ENCODE measurements at places on chromosomes 5 and 9.

- DNase-seq = no peak
Observed at GRCh38 chr5:157718519-157718918, 12.7 kb upstream of the THG1L start.

- no peak for DNase-seq
Observed at GRCh38 chr5:151002250-151002649, 18.1 kb upstream of the GPX3 start.

GRCh38 chr9:19665146-19665863 lies 123.5 kb downstream of the SLC24A2 start:
- no peak for DNase-seq

- DNase-seq = no peak
Observed at GRCh38 chr9:109904666-109905065, 124.7 kb downstream of the PALM2AKAP2 start.

DNA sequence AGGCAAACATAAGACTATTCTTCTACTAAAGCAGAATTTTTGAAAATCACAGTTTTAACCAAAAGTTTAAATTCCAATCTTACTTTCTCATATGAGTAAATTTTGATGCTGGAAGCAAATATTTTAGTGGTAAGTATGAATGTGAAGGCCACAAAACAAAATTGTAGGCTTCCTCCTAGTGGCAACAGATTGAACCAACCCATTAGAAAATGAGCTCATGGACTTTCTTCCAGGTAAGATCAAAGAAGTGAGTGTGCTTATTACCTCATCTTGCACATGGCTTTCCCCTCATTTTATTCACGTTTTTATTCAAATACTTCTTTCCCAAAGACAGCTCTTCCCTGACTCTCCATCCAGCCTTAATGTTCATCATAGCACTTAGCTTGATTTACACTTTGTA lies 16.5 kb upstream of the RLN2 start:
- no peak for DNase-seq

DNA sequence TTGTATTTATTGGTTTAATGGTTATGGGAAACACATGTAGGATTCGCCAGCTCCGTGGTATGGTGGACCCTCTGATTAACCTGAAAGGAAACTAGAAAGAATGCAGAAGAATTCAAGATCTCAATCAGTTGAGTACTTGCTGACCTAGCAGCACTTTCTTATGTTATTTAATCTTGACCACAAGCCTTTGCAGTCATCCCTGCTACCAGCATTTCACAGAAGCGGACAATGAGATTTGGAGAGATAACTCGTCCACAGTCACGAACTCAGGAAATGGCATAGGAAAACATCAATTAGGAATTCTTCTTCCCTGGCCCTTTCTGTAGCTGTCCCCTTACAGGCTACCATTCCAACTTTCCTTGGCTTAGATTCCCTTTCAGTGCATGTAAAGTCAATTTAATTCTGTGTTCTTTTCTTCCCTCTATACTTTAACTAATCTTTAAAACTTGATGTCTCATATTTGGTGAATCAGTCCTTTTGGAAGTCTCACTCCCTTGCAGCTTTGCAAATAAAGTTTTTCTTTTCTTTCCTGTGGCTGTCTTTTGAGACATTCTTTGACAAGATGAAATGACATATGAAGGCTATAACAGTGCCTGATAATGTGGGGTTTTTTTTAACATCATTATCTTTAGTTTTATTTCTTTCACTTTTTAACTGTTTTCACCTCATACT lies 1.3 kb upstream of the SLC44A1 start:
- DNase-seq = no peak

GRCh38 chr9:4144869-4145268 lies 155.0 kb downstream of the GLIS3 start:
- no peak for DNase-seq

DNA sequence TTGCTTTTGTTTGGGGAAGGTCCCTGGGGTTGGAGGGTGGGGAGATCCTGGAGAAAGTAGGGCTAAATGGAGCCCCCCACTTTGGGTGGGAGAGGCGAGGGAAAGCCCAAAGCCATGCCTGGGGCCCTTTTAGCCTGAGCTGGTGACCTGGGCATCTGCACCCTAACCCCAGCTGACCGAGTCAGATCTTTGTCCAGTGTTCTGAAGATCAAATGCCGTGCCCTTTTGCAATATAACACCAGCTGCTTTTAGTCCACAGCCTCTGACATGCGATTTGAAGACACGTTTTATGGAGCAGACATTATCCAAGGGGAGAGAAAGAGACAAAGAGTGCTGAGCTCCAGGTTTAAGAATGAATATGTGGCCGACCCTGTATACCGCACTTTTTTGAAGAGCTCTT lies 416.5 kb downstream of the KDM4C start:
- DNase-seq = no peak

GRCh38 chr5:179816796-179817469 lies 3.8 kb upstream of the SQSTM1 start:
- no peak for DNase-seq

GRCh38 chr5:73822278-73822988 lies 196.4 kb downstream of the ARHGEF28 start:
- no peak for DNase-seq

- DNase-seq = no peak
Observed at GRCh38 chr5:177301503-177302165, 1.9 kb downstream of the RAB24 start.

DNA sequence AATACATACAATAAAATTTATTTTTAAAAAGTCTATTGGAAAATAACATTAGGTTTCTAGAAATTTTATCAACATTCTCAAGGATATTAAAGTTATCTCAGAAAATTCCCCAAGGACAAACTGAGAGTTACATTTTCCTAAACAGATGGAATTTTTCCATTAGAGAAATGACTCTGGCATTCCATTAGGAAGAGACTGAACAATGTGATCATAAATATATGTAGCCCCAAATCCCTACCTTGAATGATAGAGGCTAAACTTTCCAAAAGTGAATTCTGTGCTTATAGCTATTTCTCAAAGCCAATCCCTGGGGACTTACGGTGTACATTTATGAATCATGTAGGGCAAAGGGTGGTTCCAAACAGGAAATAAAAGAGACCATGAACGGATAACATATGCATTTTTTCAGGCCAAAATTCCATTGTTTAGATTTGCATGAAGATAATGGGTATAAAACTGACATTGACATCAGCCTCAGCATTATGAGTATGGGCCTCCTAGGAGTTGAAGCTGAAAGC lies 1181.0 kb upstream of the DMAC1 start:
- no peak for DNase-seq
